ENCODE measurements at places on chromosomes 16 and 17.

GRCh38 chr16:78237841-78238240 lies 138.4 kb downstream of the WWOX start:
- DNase-seq: no peak

DNA sequence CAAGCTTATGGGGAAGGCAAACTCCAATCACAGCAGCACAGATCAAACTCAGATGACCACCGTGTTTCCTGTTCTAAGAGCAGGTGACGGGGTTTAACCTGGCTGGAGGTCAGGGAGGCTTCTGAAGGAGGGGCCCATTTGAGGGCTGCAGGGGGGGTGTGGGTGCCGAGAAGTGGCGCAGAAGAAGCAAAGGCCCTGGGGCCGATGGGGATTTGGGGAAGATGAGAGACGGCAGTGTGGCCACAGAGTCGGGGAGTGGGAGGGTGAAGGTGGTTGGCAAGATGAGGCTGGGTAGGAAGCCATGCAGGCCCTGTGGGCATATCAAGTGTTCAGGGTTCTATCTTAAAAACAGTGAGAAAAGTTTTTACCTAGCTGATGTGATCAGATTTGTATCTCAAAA lies 122.9 kb downstream of the CLEC16A start:
- no peak for DNase-seq

GRCh38 chr17:10126616-10127501 lies 71.5 kb downstream of the GAS7 start:
- no peak for DNase-seq

DNA sequence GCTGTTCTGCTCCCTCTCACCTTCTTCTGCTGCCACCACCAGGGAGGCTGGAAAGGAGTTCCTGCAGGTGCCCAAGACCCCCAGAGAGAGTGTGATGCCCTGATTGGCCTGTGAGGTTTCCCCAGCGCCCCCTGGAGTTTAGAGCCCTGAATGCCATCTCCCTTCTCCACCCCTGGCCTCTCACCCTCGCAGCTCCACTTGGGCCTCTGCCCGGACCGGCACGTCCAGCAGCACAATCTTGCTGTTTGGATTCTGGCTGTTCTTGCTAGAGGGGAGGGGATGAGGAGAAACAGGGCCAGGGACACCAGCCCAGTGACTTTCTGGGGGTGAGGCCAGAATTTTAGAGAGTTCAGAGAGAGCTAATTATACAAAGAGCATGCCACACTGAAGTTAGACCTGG lies 12.5 kb upstream of the FAM171A2 start:
- no peak for DNase-seq

DNA sequence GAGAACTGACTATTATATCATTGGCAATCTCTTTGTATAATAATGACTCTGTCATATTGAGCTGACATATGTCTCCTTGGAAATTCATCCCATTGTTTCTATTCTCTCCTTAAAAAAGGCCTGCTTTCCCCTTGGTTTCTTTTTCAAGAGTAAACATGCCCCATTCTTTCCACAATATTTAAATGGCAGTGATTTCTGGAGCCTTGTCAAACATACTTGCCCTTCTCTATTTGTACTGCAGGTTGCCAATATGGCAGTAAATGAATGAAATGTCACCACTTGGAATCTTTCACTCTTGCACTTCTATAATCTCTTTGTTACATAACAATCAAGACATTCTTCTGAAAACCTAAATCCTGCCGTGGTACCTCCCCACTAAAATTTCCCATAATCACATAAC lies 1265.1 kb upstream of the CDH8 start:
- DNase-seq: no peak

- DNase-seq: no peak
Observed at GRCh38 chr17:11388054-11388453, 147.0 kb downstream of the SHISA6 start.

GRCh38 chr17:45341533-45342158 lies 24.8 kb upstream of the MAP3K14 start:
- no peak for DNase-seq

DNA sequence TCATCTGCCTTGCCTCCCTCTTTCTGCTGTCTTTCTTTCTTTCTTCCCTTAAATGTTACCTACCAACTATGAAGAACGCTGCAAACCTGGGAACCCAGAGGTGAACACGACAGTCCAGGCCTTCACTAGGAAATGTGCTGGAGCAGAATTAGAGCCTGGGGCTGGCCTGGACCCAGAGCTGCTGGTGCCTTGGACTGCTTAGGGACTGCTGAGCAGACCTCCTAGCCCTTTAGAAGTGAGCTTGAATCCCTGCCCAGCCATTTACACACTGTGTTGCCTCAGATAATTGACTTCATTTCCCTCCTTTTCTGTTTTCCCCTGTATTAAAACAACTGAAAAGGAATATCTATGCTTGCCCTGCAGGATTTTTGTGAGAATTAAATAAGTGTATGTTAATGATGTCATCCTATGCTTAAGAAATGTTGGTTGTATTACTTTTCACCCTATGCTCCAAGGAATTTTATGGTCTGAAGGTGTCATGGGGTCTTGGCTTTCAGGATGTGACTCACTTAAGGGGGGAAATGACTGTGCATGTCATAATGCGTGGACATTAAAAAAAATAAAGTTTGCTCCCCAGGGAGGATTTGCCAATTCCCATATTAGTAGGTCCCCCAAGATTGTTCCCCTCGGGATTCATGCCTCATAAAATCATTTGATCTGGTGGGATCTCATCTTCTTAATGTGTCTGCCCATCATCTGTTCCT lies 11.5 kb downstream of the CDH13 start:
- no peak for DNase-seq

DNA sequence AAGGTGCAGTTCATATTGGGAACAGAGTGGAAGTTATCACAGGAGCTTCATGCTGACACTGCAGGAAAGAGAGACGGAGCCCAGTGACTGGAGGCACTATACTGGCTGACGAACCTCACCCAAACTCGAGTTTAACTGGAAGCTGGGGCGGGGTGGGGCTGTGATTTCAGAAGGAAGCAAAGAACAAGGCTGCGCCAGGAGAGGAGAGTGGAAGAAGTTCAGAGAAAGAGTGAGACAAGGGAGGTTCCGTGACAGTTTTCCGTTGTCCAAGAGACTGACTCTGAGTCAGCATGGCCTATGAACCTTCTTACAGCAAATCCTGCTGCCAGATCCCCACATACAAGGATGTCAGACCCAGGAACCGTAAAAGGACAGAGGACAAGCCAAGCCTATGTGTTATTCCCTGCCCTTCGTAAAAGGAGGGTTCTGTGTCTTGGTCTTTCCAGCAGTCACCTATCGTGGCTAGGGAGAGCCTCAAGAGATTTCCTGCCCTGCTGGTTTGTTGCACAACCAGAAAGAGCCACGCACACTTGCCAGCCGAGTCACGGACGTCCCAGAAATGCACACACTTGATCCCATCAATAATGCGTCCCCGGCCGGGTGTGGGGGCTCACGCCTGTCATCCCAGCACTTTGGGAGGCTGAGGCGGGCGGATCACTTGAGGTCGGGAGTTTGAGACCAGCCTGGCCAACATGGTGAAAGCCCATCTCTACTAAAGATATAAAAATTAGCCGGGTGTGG lies 5.1 kb downstream of the PITPNA start:
- DNase-seq: no peak

DNA sequence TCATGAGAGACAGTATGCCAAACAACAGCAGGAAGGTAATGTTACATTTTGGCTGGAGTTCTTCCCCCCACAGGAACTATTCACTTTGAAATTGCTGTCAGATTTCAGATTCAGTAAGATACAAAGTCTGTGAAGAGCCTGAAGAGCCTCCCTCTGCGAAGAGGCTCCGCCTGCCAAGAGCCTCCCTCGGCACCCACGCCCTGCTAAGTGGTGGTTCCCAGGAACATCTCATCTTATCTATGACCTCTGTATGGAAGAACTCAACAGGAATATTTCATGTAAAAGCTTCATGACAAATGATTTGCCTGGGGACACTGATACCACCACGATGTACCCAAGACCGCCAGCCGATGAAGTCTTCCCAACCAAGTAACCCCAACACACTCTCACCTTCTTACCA lies 3.2 kb downstream of the ZC3H7A start:
- DNase-seq: no peak

- DNase-seq: no peak
Observed at GRCh38 chr17:77280304-77281121, 139.7 kb downstream of the SEC14L1 start.

- no peak for DNase-seq
Observed at GRCh38 chr17:40251576-40251975, 32.5 kb downstream of the WIPF2 start.

DNA sequence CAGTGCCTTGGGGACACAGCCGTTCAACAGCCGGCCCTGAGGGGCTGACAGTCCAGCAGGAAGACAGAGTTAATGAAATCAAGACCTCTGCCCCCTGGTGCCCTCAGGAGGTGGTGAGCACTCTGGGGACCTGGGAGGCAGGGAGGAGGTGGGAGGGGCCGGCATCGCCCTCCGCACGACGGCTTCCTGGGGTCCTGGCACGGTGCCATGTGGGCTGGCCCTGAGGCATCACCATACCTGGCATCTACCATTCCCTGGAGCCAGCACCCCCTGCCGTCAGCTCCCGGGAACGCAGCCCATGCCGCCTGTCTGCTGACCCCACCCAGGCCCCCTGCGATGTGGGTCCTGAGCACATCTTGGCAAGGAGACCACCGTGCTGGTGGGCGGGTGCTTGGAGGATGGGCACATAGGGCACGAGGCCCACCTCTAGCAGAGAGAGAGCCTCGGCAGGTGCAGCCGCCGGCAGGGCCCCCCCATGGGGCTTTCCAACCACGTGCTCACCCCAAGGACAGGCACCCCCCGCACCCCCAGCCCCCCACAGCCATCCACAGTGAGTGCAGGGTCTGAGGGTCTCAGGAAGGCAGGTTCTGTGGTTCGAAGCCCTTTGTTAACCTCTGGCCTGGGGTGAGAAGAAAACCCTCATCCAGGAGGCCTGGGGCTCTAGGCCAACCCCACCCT lies 52.5 kb downstream of the ZFPM1 start:
- peak; percentile 60 for DNase-seq

GRCh38 chr17:74455025-74455545 lies 11.3 kb upstream of the CD300A start:
- no peak for DNase-seq

DNA sequence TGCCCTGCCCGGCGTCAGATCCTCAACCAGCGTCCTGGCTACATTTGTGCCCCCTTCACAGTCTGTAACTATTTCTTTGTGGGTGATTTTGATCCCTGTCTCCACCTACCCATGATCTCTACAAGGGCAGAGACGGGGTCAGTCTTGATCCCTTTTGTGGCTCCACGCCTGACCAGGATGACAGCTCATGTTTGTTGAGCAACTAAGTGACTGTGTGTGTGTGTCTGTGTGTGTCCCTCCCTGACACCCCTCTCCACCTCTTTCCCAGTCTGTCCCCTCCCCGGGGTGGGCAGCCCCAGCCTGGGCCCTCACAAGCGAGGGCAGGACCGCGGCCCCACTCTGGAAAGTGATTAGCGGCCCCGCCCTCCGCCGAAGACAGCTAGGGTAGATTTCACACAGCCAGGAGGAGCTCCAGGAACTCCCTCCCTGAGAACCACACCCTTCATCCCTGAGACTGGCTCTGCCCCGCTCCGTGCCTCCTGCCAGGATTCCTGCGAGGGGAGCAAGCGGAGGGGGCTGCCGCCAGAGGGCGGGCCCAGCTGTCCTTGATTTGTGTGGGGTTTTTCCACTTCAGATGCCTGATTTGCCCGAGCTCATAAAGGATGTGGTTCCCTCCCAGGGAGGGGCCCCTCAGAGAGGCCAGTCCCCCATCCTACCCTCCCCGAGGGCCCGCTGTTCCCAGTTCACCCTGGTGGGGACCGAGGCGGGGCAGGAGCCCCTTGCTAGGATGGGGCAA lies 5.3 kb upstream of the HS3ST6 start:
- DNase-seq: no peak

- no peak for DNase-seq
Observed at GRCh38 chr16:88015806-88016140, 64.5 kb downstream of the BANP start.

DNA sequence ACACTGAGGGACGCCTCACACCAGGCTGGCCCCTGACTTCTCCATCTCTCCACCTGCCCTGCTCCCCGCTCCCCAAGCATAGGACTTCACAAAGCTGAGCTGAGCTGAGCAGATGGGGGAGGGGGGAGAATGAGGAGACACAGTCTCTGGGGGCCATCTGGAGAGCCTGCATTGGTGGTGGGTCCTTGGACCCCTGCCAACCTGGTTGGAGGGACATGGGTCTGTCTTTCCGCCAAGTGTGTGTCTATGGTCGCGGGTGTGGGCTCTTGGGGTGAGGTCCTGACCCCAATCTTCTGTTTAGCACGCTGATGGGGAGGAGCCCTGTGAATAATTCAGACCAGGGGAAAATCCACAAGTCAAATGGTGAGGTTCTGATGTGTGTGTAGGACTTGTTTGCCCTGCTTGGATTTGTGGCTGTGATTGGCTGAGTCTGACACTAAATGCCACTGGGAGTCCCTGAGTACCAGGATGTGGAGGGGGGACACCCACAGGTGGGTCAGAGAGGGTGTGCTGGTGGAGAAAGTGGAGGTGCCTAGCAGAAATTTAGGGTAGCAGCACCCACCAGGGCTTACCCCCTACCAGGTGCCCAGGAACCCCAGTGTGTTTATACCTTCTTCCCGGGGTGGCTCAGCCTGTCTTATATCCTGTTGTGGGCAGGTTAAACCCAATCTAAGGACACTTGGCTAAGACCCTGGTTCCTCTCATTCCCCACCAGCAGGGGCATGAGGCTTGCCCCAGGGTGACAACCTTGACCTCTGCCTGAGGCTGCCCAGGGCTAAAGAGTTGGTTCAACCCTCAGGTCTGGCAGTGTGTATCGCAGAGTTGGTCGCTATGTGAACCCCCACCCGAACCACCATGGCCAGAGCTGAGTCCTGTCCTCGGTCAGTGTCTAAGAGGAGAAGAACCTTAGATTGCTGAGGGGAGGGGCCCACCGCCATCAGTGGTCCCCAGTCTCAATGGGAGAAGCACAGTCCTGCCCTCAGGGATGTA lies 2.1 kb downstream of the FMNL1 start:
- no peak for DNase-seq

GRCh38 chr17:2892305-2892971 lies 96.2 kb downstream of the RAP1GAP2 start:
- no peak for DNase-seq

GRCh38 chr16:76574651-76575050 lies 297.4 kb downstream of the CNTNAP4 start:
- DNase-seq: no peak

DNA sequence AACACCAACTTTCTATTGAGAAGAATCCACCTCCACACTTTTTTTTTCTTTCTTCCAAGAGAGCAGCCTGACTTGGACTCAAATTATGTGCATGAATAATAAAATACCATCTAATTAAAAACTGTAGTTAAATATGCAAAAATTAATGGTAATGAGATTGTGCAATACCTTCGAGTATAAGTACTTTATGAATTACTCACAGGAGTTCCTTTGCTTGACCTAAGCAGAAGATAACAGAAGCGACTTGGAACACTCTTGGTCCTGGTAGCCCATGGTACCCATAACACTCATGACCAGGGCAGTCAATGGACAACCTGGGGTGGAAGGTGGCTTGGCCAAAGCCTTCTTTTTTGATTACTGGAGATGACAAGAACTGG lies 203.5 kb upstream of the IRX3 start:
- no peak for DNase-seq
